ENCODE measurements at places on chromosomes 7 and 10.

- DNase-seq: no peak
These were observed 119.1 kb upstream of the WDR11 start for GRCh38 chr10:120732067-120732466.

DNA sequence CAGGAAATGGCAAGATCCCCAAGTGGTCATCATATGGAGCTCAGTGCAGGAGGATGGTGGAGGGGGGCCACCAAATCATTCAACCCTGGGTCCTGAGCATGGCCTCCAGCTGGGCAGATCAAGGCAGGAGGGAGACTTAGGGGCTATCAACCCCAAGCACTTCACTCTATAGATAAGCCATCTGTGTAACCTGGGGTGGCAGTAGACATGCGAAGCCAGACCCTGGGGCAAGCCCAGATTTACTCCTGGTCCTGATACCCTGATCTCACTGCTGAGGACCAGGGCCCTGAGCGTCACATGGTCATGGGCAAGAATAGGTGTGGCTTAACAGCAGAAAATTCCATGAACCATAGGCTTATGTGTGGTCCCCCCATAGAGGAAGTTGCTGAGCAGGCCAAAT lies 173.0 kb upstream of the ADCY1 start:
- DNase-seq: no peak

DNA sequence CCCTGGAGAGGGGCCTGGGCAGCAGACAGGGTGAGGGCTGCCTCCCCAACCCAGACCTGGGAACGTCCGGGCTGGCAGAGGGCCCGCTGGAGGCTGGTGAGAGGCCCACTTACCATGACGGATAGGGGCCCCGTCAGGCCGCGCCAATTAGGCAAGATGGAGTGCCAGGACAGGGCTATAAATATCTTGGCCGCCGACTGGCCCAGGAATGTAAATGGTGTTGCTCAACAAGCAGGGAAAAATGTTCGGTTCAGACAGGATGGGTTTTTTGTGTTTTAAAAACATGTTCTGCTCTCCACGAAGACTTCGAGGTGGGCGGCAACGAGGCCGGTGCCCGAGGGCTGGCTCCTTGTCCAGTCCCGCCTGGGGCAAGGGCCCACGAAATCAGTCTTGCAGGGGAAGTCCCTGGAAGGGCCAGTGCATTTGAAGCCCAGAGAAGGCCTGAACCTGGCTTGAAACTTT lies 35.8 kb upstream of the ELN start:
- no peak for DNase-seq

GRCh38 chr7:155529845-155530244 lies 16.5 kb downstream of the CNPY1 start:
- no peak for DNase-seq

- no peak for DNase-seq
These were observed 93.6 kb upstream of the IL6 start for GRCh38 chr7:22633286-22633953.

GRCh38 chr7:131455546-131455945 lies 100.9 kb downstream of the PODXL start:
- DNase-seq: no peak

GRCh38 chr10:3380406-3381050 lies 207.9 kb upstream of the PITRM1 start:
- DNase-seq: no peak

- DNase-seq: no peak
These were observed 301.9 kb upstream of the DGKB start for GRCh38 chr7:15204421-15204820.

DNA sequence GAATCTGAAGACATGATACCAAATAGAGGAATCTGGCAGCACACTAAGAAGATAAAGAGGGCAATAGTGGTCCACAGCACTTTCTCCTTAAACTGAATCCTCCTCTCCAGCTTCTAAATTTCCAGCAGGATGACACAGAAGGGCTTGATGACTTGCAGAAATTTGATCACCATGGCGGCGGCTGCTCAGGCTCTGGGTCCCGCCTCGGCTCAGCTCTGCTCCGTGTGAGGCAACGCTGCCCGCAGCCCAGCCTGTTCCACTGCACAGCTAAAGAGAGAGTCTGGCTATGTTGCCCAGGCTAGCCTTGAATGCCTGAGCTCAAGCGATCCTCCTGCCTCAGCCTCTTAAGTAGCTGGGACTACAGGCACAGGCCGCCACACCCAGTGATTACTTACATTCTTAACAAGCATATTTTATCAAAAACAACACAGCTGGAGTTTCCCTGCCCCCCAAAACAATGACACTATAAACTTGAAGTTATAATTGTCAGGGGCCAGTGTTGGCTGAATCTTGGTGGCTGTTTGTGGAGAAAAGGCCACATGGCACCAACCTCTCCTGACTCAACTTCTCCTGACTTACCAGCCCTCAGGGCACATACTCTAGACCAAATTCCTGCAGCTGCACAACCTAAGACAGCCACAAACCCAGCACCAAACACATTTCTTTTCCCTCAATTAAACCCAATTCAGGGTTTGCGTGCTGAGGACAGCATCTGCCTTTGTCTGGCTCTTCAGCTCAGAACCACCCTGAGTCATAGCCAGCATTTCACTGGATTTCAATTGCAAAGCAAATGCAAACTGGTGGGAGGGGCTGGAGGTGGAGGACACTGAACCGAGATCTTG lies 11.6 kb upstream of the TNPO3 start:
- DNase-seq: no peak
